ENCODE measurements at places on chromosomes 4 and X.

GRCh38 chrX:132967049-132967448 lies 8.6 kb upstream of the HS6ST2 start:
- no peak for DNase-seq

DNA sequence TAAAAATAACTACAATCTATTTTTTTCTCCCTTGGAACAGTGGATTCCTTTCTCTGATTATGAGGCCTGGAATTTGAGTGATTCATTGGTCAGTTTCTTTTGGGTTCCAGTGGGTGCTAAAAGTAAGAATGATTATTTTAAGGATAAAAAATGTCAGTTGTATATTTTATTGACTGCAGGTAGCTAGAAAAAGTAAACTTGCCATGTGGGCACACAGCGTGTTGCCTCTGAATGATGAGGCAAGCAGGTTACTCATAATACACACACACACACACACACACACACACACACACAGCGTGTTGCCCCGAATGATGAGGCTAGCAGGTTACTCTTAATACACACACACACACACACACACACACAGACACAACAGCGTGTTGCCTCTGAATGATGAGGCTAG lies 13.8 kb downstream of the GALNT7 start:
- no peak for DNase-seq

- no peak for DNase-seq
These were observed 624.3 kb upstream of the EPHA5 start for GRCh38 chr4:66294638-66295037.

GRCh38 chr4:11404431-11404830 lies 24.3 kb downstream of the HS3ST1 start:
- no peak for DNase-seq

DNA sequence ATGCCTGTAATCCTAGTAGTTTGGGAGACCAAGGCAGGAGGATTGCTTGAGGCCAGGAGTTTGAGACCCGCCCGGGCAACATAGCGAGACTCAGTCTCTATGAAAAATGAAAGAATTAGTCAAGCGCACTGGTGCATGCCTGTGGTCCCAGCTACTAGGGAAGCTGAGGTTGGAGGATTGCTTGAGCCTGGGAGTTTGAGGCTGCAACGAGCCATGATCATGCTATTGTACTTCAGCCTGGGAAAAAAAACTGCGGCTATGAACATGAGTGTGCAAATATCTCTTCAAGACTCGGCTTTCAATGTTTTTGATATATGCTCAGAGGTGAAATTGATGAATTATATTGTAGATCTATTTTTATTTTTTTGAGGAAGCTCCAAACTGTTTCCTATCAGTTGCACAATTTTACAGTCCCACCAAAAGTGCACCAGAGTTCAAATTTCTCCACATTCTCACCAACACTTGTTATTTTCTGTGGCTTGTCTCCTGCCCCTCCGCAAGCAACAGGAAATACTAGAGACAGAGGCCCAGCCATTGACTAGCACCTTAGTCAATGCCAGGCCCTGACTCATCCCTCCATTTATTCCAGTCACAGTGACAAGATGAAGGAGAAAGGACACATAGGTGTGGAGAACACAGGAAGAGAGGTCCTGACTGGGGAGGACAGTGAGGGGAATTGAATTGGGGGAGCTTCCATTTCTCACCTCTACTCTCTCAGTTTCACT lies 33.1 kb upstream of the ZNF41 start:
- no peak for DNase-seq

DNA sequence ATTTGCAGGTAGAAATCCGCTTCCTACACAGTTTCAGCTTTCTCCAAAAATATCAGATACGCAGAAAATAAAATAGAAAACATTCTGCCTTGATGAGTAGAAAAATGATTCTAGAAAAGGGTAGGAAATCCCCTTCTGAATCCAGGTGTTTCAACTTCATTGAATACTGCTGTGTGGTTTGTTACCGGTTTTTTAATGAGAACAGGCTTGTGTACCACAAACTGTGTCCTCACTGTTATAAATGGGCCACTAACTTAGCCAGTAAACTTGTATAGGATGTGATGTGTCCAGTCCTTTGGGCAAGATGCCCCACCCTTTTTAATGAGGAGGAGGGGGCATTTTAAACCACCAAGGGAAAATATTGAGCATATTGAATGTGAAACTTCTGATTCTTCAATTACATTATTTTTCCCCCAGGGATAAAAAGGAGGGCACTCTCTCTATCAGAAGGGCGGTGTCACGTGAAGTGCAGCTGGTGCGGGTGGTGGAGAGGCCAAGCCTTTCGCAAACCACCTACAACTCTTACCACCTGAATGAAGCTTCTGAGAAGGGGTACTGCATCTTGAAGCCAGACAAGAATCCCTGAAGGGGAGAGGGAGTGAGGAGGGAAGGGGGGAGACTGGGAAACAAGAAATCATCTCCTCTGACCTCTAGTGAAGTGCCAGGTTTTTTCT lies 4.5 kb downstream of the CXXC4 start:
- no peak for DNase-seq

GRCh38 chrX:41561045-41561444 lies 113.9 kb downstream of the NYX start:
- no peak for DNase-seq
